ENCODE measurements at places on chromosomes 1 and 21.

DNA sequence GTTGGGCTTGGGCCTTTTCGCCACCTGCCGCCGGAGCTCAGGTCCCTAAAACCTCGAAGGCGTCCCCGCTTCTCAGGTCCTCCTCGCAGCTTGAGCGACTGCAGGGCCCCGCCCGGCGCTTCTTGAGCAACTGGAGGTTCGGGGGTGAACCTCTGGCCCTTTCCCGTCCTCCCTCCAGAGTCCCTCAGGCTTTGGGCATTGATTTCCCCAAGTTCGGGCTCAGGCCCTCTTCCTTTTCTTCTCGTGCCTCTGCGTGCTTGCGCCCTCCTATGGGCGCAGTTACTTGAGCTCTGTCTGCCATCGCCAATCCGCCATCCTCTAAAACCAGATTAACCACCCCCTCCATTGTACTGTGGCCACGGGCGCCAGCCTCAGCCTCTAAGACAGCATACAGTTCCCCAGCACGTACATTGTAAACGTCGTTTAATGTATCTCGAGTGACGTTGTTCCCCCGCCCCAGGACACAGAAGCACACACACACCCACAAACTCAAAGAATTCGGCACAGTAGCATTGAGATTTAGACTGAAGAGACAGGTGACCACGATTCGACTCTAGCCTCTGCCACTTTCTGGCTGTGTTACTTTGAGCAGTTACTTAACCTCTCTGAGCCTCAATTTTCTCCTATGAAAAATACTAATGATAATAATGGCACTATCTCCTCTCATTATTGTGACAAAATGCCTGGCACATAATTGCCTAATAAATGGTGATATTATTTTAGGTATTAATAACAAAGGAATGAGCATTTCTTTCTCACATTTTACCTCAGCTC lies 22.6 kb downstream of the BTG2 start:
- DNase-seq: peak; percentile 91

DNA sequence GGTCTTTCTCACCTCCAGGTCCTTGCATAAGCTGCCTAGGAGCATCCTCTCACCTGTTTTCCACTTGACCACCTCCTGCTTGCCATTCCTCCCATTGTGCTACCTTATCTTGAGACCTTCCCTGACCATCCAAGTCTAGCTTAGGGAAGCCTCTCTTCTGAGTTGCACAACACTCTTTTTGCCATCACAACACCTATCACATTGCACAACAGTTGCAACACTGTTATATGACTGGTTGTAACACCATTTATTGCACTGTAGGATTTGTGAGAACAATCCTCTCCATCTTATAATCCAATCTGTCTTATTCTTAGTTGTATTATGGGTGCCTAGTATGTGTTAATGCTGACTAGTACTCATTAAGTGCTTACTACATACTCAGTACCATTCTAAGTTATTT lies 488.7 kb downstream of the OMA1 start:
- no peak for DNase-seq

GRCh38 chr1:31662463-31662862 lies 17.8 kb upstream of the PEF1 start:
- no peak for DNase-seq

GRCh38 chr1:11805422-11806306 lies at the start of the genes CLCN6 and MTHFR:
Gene CLCN6, plus strand, starts transcription at chr1:11806191. Its CDS starts 72 bp downstream, at chr1:11806263.
Gene MTHFR, minus strand, starts transcription at chr1:11805964. Its CDS starts 2,848 bp downstream, at chr1:11803116.
- peak; percentile 99 for DNase-seq

- DNase-seq: no peak
These were observed 423.3 kb upstream of the ADGRL2 start for GRCh38 chr1:81377406-81377805.

DNA sequence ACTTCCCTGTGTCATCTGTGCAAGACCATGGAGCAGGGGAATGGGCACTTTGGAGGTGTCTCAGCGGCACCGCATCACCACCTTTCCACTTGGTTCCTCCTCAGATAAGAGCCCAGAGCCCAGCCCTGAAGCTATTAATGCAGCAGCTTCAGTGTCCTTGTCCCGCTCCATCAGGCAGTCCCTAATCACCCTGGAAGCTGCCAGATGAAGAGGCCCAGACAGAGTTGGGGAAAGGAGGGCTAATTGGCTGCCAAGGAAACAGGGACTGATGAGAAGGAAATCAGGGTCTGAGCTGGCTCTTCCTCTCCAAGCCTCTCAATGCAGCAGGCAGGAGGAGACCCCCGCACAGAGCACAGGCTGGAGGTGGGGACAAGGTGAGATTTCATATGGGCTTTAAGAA lies 83.1 kb upstream of the KLHDC7A start:
- DNase-seq: peak; percentile 21

- peak; percentile 76 for DNase-seq
These were observed 996 bp upstream of the TMEM51 start for GRCh38 chr1:15152318-15153183.

- DNase-seq: no peak
These were observed 127.3 kb downstream of the CAMTA1 start for GRCh38 chr1:6912518-6912917.

DNA sequence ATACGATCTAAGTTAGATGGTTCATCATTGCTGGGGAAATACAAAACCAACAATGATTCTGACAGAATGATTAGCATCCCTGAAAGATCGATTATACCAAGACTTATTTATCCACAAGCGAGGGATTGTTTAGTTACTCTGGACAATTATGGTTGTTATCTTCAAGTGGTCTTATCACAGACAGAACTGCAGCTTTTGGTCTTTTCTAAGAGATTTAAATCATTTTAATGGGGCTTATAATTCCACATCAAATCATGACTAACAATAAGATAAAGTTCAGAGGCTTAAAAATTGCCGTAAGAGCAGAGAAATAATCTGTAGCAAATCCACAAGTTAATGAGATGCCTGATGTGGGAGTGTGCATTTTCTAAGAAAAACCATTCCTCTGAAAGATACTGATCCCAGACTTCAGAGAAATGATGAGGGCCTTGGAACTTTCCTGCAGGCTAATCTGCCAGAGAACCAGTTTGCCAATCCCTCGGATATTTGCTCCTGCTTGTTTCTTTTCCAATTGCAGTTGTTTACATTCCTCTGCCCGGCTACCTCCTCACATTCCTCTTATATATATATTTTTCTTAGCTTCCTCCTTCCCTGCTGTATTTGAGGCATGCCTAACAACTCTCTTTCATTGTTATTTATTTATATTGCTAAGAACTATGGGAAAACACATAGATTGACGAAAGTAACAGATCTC lies 134.8 kb downstream of the BACH1 start:
- DNase-seq: no peak

DNA sequence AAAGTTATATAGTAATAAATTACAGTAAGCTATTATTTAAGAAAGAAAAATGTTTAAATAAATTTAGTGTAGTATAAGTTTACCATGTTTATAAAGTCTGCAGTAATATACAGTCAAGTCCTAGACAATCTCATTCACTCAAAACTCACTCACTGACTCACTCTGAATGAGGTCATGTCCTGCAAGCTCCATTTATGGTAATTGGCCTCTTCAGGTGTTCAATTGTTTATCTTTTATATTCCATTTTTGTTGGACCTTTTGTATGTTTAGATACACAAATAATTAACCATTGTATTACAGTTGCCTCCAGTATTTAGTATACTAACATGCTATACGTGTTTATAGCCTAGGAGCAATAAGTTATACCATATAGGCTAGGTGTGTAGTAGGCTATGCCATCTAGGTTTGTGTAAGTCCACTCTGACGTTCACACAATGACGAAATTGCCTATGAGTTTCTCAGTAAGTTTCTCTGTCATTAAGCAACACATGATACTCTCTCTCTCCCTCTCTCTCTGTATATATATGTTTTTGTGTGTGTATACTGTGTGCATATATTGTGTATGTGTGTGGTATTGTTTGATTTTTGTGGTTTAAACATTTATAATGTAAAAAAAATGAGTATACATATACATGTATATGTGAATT lies 161.2 kb downstream of the NCAM2 start:
- DNase-seq: no peak

- no peak for DNase-seq
These were observed 18.0 kb downstream of the C8A start for GRCh38 chr1:56872597-56872996.

DNA sequence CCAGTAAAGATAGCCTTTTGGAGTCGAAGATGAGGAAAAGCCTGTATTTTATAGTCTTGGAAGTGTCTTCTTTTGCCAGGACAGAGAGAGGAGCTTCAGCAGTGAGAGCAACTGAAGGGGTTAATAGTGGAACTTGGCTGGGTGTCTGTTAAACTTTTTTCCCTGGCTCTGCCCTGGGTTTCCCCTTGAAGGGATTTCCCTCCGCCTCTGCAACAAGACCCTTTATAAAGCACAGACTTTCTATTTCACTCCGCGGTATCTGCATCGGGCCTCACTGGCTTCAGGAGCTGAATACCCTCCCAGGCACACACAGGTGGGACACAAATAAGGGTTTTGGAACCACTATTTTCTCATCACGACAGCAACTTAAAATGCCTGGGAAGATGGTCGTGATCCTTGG lies at the start of gene VCAM1:
Gene VCAM1 (plus strand): TSS at position 253 of the 400 bp plus-strand sequence. CDS start 119 bp downstream, at position 372.
- DNase-seq: no peak

DNA sequence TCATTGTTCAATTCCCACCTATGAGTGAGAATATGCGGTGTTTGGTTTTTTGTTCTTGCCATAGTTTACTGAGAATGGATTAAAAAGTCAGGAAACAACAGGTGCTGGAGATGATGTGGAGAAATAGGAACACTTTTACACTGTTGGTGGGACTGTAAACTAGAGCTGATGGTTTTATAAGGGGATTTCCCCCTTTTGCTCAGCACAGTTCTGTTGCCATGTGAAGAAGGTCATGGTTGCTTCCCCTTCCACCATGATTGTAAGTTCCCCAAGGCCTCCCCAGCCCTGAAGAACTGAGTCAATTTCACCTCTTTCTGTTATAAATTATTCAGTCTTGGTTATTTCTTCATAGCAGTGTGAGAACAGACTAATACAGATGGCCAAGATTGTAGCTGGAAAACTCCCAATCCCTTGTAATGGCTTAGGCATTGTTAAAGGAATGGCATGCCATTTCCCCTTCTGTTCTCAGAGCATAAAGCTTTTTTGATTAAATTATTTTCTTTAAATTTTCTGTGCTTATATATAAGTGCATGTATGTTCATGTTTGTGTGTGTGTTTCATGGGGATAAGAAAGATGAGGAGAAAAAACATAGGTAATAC lies 144.8 kb downstream of the BACH1 start:
- no peak for DNase-seq

DNA sequence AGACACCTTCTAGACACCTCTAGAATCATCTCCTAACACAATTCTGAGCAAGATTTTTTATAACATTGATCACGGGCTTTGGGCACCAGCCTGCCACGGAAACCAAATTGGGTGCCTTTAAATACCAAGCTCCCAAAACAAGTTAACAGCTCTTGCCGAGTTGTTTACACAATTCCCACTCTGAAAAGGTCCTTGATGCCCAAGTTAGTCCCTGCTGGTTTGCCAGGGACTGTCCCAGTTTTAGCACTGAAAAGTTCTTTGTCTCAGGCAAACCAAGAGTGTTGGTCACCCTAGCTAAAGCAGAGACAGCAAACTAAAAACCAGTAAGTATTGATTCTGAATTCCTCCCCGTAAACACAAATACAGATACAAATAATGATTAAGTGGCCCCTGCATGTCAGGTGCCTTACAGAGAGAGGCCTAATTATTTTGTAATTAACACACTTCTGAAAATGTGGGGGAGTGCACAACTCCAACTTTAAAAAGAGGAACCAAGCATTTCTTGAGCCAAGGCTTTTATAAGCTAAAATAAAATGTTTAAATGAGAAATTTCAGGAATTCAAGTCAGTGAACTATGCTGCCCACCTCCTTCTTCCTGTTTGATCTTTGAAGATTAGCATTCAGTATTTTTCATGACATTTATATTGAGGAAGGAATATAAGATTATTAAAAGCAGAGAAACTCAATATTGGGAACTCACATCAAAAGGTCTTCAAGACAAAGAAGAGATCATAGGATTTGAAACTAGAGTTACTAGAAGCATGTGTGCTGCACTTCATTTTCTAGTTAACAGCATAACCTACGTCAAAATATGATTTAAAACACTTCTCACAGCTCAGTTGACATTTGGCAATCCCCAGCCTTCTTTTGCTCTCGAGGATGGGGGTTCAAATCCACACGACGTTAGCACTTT lies 9.0 kb upstream of the UBE2U start:
- DNase-seq: no peak

GRCh38 chr1:201370500-201370899 lies 7.0 kb downstream of the TNNT2 start:
- no peak for DNase-seq

GRCh38 chr1:11535761-11536572 lies 57.0 kb downstream of the DISP3 start:
- no peak for DNase-seq

- DNase-seq: no peak
These were observed 18.9 kb downstream of the LHX4 start for GRCh38 chr1:180248731-180249681.

GRCh38 chr1:198986036-198986435 lies 347.2 kb downstream of the PTPRC start:
- no peak for DNase-seq

DNA sequence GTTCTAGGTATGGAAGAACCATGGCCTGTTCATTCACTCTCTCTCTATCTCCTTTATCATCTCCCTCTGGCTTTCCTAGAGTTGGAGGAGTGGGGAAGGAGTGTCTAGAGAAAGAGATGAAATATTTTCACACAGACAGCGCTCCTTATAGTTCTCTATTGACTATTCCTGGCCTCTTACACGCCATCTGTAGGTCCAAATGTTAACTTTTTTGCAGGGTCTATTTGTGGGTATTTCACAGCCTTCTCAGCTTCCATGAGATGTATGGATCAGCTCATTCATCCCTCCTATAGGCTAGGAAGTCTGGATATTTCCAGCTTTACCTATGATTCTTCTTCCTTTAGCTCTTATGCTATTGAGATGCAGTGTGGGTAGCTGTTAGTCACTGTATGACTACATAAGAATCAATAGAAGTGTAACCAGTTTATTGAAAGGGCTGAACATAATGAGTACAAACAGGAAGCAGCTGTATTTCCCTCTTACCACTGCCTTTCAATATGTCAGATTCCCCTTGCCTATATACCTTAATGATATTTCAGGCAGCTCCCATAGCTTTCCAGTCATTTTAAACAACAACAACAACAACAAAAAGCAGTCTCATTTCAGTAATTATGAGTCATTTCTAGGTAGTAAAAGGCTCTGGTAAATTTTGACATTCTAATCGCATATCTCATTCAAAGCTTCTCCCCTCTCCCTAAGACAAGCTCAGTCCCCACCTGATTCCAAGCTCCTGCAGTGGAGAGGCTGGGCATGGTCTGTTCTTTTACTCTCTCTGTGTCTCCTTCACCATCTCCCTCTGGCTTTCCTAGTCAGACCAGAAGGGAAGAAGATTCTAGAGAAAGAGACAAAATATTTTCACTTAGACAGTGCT lies 149.5 kb downstream of the TTLL7 start:
- no peak for DNase-seq

DNA sequence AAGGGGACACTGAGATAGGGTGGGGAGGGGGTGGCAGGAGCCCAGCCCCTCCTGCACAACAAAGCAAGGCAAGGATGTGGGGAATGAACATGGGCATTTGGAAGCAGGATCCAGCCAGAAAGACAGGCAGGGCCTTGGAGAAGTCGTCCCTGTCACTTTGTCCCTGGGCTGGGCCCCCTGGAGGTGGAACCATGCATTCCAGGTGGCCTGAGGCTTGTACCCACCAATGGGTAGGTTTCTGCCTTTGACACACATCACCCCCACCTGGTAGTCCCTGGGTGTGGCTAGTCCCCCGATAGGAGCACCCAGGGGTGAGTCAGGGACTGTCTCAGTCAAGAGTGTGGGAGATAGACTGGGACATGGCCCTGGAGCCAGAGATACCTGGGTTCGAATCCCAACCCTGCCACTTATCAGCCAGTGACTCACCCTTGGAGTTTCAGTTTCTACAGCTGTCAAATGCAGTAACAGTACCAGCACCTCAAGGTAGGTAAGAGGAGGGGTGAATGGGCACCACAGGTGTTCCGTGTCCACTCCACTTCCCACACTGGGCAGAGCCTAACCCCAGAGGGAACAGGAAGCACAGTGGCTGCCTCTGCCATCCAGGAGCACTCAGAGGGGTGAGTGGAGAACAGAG lies 10.0 kb downstream of the PLA2G2D start:
- no peak for DNase-seq
